NCI-H82 (cell line): ENCODE measurements at places on chromosomes 3 and 15.
A peak's percentile ranks its signal among the peaks of the same experiment; 100 is the strongest.

DNA sequence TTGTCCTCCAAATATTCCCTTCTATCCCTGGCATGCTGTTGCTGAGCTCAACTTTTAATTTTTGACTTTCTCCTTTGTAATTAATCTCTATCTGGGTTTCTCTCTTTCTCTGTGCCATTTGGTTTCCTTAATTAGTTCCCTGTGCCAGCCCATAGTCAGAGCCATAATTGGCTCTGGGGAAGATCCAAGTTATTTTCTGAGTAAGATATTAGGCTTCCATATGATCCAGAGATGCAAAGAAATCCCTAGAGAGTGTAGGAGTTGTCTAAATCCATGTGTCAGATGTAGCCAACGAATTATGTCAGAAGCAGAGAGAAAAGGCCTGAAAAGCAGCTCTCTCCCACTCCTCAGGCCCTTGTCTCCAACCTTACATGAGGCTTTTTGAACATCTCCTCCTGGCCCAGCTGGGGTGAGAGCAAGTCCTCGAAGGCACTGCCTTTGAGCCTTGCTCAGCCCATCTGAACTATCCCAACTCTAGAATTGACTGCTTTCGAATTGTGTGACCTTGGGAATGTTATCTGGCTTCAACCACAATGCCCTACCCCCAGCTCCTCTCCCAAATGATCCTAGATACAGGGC is 46.4 kb downstream of the MOBP start:
- peak; percentile 2 for DNase-seq

DNA sequence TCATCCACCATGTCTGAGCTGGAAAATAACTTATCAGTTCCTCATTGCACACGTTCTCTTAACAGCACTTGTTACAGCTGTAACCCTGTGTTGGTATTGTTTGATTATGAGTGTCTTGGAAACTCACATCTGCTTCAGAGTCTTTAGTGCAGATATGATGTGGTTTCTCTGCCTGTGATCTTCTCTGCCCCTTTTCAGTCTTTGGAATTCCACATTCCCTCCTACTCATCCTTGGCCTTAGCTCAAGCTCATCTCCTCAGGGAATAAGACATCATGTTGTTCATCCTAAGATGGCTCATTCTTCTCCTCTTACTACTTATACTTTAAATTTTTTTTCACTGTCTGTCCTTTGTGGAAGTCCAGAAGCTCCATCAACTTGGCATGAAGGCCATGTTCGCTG is 77.7 kb downstream of the SYNPR start:
- no peak for DNase-seq

DNA sequence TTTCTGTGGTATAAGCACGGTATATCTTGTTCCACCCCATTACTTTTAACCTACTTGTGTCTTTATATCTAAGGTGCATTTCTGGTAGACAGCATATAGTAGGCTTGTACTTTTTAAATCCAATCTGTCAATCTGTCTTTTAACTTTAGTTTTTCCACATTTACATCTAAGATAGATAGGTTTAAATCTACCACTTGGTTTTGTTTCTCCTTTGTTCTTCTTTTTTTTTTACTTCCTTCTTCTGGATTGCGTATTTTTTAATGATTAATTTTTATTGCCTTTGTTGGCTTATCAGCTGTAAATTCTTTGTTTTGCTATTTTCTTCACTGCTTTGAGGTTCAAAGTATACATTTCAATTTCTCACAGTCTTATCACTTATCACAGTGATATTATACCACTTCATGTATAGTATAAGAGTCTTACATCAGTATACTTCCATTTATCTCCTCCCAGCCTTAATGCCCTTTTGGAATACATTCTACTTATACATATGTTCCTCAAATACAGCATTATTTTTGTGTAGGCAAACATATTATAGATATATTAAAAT is 31.0 kb downstream of the IQCB1 start:
- DNase-seq = no peak

- DNase-seq = no peak
Observed at GRCh38 chr3:52396907-52397591, 47.9 kb downstream of the SEMA3G start.

GRCh38 chr3:14786369-14786768 is 32.4 kb upstream of the FGD5 start:
- no peak for DNase-seq

DNA sequence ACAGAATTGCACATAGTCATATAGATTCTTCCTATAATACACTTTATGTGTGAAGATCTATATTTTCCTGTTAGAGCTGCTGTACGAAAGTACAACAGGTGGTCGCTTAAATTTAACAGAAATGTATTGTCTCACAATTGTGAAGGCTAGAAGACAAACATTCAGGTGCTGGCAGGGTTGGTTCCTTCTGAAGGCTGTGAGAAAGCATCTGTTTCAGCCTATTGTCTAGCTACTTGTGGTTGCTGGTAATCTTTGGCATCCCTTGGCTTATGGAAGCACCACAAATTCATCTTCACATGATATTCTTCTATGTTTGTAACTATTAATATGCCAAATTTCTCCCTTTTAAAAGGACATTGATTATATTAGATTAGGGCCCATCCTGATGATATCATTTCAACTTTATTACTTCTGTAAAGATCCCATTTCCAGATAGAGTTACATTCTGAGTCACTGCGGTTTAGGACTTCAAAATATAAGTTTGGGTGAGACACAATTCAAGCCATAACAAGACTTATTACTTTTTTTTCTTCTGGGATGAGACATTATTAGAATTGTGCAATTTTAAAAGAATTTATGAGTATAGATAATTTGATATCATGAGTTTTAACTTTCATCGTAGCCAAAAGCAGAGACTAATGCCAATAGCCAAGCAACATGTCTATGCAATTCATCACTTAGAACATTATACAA is 248.1 kb upstream of the BCHE start:
- DNase-seq = no peak

- no peak for DNase-seq
Observed at GRCh38 chr15:90340345-90340744, 11.7 kb upstream of the ZNF774 start.

GRCh38 chr3:46946856-46947545 is 29.5 kb downstream of the CCDC12 start:
- no peak for DNase-seq

- no peak for DNase-seq
Observed at GRCh38 chr3:184175981-184176376, 1.3 kb downstream of the AP2M1 start.

- DNase-seq = no peak
Observed at GRCh38 chr3:52895418-52895817, 1.9 kb downstream of the STIMATE start.

DNA sequence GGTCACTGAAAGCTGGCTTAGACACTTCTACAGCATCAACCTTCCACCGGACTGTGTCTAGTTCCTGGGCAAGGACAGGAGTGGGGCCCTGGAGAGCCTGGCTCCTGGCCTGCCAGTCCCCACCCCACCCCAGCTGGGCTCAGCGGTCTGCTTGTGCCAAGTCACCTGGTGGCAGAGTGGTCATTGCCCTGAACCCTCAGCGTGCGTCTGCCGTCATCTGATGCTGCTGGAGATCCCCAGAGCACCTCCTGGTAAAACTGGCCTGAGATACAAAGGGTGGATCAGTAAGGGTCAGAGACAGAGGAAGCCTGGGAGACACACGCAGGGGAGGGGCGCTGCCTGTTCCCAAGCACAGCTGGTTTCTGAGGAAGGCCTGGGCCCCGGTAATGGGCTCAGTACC is 16.7 kb downstream of the ITIH4 start:
- DNase-seq = no peak

GRCh38 chr3:192864941-192865340 is 52.7 kb downstream of the MB21D2 start:
- peak; percentile 35 for DNase-seq

DNA sequence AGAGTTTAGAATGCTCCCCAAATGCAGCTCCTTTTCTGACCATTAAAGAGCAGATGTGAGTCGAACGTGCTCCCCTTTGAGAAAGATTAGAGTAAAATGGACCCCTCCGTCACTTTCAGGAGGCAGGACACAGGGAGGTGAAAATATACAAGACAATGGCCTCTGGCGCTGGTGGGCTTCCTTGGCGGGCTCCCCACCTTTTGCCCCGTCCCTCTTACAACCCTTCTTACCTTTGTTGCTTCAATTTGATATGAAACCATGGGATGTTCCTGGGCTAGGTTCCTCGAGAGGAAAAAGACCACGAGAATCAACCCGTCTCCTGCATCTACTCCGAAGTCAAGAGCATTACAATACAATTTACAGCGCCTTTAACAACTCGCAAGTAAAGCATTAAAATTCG is 214.2 kb downstream of the MEIS2 start:
- DNase-seq = no peak

DNA sequence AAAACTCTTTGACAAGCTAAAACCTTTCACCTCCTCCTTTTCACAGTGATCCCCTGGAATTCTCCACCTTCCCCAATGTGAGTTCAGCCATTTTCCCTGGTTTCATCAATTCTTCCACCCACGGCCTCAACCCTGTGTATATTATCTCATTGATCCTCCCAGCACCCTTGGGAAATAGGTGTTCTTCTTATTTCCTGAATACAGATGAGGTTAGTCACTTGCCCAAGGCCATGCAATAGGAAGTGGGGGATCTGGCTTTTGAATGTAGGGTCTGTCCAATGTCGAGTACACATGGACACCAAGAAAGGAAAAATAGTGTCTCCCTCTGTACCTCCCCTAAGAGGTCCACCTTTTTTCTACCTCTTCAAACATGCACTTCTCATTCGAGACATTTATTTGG is 262.8 kb upstream of the ST8SIA2 start:
- DNase-seq = no peak

DNA sequence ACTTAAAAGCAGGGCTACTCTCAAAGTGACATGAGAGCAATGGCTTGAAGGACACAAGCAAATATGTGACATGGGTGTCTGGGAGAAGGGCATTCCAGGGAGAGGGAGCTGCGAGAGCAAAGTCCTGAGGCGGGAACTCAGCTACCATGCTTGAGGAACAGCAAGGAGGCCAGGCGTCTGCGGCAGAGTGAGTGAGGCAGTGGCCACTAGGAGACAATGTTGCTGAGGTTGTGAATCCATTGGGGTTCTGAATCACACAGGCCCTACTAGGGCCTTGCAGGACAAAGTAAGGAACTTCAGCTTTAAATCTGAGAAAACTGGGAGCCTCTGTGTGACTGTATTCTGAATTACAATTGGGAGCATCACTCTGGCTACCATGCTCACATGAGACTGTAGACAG is 94.1 kb upstream of the PRICKLE2 start:
- peak; percentile 8 for DNase-seq

GRCh38 chr15:100824211-100824610 is 55.4 kb upstream of the ALDH1A3 start:
- DNase-seq = no peak
